ENCODE measurements at places on chromosomes 11 and 22.

DNA sequence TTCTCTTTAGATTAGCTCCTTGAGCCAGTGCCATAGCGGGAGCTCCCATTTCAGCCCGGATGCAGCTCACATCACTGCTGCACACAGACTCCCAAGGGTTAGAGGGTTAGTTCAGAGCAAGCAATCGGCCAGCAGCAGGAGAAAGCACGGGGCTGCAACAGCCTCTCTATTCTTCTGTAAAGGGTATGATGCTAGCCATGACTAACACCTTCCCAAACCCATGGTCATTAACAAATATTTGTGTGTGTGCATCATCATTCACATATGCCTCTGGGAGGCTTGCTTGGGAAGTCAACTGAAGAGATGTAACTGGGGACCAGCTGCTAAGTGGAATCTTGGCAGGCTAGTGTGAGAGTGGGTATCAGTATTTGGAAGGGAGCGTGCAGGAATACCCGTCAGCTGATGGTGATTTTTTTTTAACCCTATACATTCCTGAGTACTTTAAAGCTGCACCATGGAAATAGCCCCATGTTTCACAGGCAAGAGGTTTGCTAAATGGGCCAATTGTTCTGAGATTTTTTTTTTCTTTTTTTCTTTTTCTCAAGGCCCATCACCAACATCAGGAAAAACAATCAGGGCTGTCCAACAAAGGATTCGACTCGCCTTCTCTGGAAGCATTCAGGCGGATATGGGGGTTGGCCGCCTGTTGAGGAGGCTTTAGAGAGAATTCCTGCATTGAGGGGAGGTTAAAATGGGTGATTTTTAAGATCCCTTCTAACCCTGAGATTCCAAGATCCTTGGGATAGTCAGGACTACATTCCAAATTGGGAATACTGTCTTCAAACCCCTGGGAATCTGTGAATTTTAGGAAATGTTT is 33.2 kb upstream of the CCDC89 start:
- no peak for DNase-seq

- DNase-seq: no peak
These were observed 110.6 kb downstream of the ETS1 start for GRCh38 chr11:128476729-128477128.

DNA sequence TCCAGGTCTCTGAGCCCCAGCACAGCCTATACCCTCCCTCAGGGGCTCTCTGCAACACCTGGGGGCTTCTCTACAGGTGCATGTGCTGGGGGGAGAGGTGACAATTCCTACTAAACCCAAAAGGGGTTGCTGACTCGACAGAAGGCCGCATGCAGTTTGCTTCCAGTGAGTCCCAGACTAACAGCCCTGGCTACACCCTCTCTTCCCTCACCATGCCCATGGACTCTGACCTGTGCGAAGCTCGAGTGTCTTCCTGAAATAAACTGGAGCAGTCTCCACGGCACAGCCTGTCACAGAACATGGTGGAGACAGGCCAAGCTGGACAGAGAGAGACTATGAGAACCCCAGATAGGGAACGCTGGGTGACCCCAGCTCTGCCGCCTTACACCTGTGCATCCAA is 16.6 kb downstream of the PLEKHA7 start:
- DNase-seq: no peak

- no peak for DNase-seq
These were observed 3.6 kb upstream of the OR2AT4 start for GRCh38 chr11:75100314-75100713.

- no peak for DNase-seq
These were observed 97.7 kb upstream of the CRYBB3 start for GRCh38 chr22:25101986-25102385.

- no peak for DNase-seq
These were observed 100.8 kb downstream of the TRAF6 start for GRCh38 chr11:36409152-36409816.

GRCh38 chr11:113877670-113878055 is 2.3 kb upstream of the USP28 start:
- no peak for DNase-seq

DNA sequence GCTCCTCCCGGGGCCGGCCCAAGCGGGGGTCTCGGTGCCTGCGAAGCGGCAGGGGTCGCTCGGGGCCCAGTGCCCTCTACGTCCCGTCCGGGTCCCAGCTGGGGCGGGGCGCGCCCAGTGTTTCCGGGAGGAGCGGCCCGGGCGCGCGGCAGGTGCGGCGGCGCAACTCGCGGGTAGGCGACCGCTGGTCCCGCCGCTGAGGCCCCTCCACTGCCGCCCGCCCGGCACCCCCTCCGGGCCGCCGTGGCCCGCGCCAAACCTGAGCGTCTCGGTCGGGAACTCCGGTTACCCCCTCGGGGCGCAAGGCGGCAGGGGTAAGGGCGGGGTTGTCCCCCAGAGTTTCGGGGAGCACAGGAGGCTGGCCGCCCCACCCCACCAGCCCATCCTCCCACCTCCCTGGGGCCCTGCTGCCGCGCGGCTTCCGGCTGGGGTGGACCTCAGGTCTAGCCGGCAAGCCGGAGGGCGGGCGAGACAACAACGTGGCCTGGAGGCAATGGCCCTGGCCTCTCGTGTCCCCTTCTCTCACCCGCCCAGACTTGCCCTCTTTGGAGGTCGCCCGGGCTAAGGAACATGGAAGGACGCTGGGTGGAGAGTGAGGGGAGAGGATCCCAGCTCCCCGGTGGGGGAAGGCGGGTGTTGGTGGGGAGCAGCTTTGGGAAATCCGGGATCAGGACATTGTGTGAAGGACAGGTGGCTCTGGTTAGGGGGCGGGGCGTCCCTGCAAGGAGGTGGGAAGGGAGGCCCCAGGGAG is 398 bp upstream of the CRACR2B start:
- DNase-seq: no peak

- no peak for DNase-seq
These were observed 6.6 kb upstream of the PLXNB2 start for GRCh38 chr22:50314081-50314454.

DNA sequence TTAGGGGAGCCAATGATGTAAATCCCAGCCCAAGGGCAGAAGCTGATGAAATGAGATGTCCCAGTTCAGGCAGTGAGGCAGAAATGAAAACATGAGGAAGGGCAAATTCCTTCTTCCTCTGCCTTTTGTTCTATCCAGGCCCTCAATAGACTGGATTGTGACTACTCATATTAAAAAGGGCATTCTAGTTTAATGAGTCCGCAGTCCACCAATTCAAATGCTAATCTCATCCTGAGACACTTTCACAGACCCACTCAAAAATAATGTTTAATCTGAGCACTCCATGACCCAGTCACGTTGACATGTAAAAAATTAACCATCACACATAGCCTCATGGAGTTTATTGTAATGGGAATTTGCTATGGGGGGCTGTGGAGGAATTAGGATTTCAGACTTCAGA is 717.9 kb downstream of the OPCML start:
- no peak for DNase-seq

DNA sequence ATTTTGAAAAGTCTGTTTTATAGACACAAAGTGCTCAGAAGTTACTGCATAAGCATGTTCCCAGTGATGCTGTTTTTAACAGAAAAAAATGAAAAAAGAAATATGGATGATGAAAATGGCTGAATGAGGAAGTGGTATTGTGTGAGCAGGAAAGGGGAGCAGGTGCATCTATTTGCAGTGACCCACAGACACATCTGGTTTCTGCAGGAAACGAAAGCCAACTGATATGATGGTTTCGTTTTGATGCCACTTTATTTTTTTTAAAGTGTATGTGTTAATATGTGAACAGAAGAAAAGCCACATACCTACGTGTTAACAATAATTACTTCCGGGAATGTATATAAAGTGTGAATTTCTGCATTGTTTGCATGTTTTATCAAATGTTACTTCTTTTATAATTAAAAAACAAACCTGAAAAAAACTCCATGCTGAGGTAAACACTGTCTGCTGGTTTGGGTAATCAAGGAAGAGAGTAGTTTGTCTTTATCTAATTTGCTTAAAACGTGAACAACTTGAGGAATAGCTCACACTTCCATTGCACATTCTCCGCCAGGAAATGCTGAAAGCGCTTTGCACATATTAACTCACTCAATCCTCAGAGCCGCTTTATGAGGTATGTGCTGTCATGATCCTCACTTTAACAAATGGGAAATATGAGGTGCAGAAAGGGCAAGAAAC is 1335.9 kb downstream of the TBC1D22A start:
- DNase-seq: peak; percentile 95

DNA sequence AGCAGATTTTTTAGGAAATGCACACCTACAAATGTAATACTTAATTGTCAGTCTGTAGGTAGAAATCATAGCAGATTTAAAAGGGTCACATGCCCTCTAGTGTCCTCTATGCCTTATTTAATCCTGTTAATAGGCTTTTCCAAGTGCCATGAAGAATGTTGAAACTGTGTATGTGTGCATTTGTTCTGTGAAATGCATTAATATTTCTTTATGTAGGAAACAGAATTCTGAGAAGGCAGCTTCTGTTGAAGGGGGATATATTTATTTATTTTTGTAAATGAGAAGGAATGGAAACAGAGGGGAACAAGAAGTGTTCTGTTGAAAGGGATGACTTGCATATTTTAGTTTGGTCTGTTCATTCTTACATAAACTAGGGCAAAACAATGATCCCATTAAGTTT is 51.0 kb downstream of the SVIP start:
- peak; percentile 4 for DNase-seq

GRCh38 chr11:8459711-8460399 is 134.2 kb downstream of the STK33 start:
- DNase-seq: no peak

- no peak for DNase-seq
These were observed 31.9 kb upstream of the SMIM38 start for GRCh38 chr11:69123593-69124545.

DNA sequence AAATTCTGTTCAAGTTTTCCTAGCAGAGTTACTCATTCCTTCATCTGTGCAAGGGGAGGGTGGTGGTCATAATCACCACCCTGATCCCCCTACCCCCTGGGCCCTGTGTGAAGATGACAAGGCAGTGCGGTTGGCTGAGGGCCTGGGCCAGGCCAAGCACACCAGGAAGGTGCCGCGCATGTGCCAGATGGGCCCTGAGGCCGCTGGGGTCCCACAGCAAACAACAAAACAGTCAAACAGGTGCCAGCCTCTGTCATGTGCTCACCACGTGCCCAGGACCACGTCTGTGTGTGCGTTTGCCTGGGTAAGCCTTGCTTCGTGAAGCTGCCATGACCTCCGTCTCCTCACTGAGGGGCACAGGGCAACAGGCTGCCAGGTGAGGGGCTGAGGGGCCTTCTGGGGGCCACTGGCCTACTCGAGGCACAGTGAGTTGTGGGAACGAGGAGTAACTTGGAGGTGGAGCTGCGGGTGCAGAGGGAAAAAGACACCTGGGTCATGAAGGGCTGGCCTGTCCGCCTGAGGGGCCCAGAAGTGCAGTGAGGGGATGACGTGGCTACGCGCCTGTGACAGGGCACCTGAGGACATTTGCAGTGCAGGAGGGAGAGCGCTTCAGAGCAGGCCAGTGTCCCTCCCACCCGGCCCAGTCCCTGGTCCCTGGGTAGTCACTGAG is 25.8 kb downstream of the RSPH14 start:
- DNase-seq: peak; percentile 66

DNA sequence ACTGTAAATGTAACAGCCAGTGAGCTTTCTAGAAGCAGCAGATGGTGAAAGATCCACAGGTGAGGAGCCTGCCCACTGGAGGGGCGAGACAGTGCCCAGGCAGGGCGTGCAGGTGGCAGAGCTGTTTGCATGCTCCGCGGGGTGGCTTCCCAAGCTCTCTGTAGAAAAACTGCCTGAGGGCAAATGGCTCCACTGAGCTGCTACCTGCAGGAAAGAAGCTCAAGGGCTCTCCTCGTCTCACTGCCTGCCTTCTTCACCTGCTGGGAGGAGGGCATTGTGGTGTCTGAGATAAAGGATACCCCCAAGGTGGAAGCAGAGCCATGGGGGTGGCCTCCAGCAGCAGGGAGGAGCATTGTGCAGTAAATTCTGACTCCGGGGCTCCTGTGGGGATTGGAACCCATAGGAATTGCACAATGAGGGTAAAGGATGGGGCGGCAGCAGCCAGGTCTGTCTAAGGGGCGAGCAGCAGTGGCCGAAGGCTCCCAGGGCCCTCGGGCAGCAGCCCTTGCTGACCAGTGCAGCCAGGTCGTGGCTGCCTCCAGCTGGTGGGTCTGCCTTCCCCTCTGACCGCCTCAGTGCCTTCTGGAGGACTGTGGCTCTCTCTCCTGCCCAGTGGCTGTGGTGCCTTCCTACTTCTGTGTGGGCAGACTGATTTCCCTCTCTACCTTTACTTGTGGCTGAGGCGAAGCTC is 28.0 kb upstream of the CABP7 start:
- no peak for DNase-seq

GRCh38 chr22:23110190-23110921 is 31.4 kb downstream of the RSPH14 start:
- DNase-seq: peak; percentile 52

DNA sequence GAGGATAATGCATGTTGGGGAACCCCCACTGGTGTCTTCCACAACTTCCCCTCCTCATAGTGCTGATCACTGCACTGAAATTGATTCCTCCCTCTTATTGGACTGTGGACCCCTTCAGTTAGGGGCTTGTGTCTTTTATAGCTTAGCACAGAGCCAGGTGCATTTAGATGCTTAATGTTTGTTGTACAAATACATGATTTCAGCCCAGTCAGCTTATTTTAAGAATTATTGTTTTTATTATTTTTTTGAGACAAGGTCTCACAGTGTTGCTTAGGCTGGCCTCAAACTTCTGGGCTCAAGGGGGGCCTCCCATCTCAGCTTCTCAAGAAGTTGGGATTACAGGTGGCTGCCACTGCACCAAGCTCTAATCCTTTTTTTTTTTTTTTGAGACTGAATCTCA is 8.2 kb downstream of the THY1 start:
- DNase-seq: no peak

DNA sequence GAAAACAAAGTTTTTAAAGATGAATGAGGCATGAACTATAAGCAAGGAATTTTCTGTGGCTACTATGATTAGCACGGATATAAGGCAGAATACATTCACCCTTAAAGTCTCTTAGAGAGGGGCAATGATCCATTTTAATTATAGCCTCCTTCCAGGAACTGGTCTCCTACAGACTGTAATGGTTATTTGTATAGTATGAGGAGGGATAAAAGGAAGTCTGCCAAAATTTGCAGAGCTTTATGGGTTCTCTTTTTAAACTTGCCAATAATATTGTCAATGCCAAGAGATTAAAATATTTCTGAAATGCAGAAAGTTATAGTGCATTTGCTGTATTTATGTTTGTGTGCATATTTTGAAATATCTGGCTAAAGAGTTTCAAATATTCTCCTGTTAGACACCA is 271.4 kb upstream of the LUZP2 start:
- DNase-seq: no peak

GRCh38 chr11:79960461-79960860 is 519.6 kb upstream of the TENM4 start:
- no peak for DNase-seq

- DNase-seq: peak; percentile 80
These were observed 525 bp downstream of the BIK start for GRCh38 chr22:43110927-43111623.

Measured in NAMALWA (cell line).